Skin of body (tissue), 3 donors: ENCODE measurements at places on chromosomes 5 and 9. TPM values are rescaled to one million over a fixed set of nuclear protein-coding genes. Genes with fewer than 3 reads are reported as not detected.

SLC6A19 gene
- total RNA-seq: not detected

ANKDD1B gene
- 1.6 TPM for total RNA-seq

EPB41L4B gene
- 11.3 TPM for total RNA-seq

ZFAND5 gene
- 179 TPM for total RNA-seq

TSTD2 gene
- total RNA-seq: 17.9 TPM

PDGFRB gene
- 90.9 TPM for total RNA-seq

TRIM23 gene
- 35.0 TPM for total RNA-seq

CDKN2A gene
- 0.30 TPM for total RNA-seq

SHB gene
- 10.9 TPM for total RNA-seq

PCDHA12 gene
- 0.20 TPM for total RNA-seq

MORN5 gene
- total RNA-seq: not detected

RETREG1 gene
- 27.4 TPM for total RNA-seq
